ENCODE measurements at places on chromosomes 4 and X.

DNA sequence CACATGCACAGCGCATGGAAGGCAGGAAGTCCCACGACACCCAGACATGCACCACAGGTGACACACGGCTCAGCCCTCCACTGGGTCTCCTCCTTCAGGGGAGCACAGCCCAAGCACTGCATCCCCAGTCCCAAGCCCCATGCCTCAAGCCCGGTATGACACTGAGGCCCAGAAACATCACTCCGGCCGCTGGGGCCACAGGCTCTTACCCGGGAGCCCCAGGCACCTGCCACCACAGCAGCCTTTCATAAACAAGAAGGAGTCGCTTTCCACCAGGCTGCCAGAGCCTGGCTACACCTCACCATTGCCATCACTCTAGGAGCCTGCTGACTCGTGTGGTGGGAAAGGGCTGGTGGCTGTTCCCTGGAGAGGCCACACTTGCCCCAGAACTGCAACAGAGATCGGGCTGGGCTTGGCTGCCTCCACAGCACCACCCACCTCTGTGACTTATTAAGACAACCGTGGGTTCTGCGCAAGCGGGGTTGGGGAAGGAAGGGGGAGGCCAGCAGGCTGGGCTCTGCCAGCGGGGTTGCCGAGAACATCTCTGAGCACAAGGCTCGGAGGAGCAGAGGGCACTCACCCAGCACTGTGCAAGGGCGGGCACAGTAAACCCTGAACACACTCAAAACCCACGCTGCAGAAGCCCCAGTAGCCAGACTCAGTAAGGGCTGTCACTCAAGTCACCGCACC lies 4.5 kb downstream of the HAUS7 start:
- DNase-seq = no peak

- no peak for DNase-seq
Observed at GRCh38 chr4:47816748-47817147, 21.1 kb downstream of the CORIN start.

DNA sequence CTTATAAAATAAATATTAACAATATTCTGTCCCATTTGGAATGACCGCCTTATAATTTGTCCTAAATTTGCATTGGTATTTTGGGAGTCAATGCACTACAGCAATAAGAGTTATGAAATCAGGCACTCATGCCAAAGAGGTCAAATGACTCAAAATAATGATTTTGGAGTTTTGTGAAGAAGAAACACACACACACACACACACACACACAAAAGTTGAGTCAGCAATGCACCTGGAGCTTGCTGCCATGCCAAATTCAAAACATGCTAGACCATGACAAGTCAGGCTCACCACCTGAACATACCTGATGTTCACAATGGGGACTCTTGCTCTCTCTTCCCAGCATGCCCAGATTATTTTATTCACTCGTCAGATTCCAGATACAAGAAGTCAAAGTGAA lies 56.7 kb downstream of the PROM1 start:
- no peak for DNase-seq

DNA sequence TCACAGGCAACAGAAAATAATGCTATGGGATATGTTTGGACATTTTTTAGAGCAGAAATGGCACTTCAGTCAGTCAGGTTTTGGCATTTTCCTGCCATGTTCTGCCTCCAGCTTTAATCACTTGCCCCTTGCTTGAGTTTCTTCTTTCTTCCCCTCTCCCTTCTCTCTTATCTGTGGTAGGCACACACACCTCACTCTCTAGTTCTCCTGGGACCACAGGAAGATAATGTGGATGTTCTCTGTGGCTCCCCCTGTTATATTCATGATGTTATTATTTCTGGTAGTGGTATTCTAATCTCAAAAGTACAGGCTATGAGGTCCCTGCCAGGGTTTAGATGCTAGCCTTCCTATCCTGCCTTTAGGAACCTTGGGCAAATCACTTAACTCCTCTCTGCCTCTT lies 5.2 kb downstream of the HADH start:
- DNase-seq = no peak

GRCh38 chr4:1983053-1983845 lies 25.5 kb downstream of the NELFA start:
- no peak for DNase-seq

- DNase-seq = no peak
Observed at GRCh38 chrX:2572740-2573139, 72.0 kb upstream of the DHRSX start.

DNA sequence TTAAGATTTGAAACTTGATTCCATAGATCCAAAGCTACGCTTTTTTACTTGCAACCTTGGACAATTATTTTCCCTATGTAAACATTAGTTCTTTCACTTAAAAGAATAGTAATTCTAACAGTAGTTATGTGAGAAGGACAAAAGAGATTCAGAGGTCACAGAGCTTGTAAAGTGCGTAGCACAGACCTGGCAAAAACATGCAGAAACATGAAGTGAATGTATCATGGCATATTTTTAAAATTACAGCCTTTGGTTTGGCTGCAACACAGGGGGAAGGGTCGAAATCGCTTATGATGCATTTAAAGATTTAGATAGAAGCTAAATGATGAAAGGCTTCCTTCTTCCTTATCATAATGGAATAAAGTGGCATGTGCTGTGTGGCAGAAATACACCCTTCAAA lies 1068.8 kb downstream of the ARAP2 start:
- no peak for DNase-seq

- no peak for DNase-seq
Observed at GRCh38 chrX:103063191-103063845, 653 bp downstream of the BEX1 start.

- DNase-seq = no peak
Observed at GRCh38 chr4:8575457-8575856, 4.7 kb upstream of the GPR78 start.

DNA sequence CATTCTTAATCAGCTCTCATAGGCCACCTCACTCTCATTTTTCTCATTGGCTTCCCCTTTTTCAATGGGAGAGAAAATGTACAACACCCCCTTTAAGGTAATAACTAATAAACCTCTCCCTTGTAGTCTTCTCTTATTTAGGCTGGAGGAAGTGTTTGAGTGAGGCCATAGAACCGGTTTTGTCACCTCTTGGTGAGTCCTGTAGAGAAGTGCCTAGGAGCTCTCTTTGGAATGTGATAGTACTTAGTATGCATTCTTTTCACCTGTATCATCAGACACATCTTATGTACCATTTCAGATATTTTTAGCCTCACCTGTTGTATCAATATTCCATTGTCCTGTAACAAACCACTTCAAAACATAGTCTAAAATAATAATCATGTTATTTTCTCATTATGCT lies 3.5 kb upstream of the TAB3 start:
- no peak for DNase-seq
